HT1080 (cell line): ENCODE measurements at places on chromosomes 4 and X.

GRCh38 chrX:74291577-74291963 is 12.4 kb upstream of the ZCCHC13 start:
- DNase-seq, result peak; percentile 0

GRCh38 chr4:110543577-110543976 is 67.6 kb downstream of the ENPEP start:
- DNase-seq, result peak; percentile 8

DNA sequence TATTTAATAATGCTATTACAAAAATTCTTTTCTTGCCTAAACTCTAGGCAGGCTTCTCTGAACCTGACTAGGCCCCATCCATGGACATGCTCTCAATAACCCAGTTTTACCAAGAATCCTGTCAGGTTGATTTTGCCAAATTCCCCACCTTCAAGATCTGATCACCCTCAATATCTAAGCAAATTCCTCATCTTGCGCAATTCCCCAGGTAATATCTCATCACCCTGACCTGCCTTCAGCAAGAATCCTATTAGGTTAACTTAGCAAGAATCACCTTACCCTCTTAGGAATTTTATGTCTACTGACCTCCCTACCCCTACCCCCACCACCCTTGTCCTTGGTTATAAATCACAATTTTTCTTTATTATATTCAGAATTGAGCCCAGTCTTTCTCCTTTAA is 579.1 kb downstream of the C4orf33 start:
- no peak for DNase-seq

GRCh38 chrX:11351375-11352295 is 58.4 kb downstream of the AMELX start:
- peak; percentile 36 for DNase-seq

DNA sequence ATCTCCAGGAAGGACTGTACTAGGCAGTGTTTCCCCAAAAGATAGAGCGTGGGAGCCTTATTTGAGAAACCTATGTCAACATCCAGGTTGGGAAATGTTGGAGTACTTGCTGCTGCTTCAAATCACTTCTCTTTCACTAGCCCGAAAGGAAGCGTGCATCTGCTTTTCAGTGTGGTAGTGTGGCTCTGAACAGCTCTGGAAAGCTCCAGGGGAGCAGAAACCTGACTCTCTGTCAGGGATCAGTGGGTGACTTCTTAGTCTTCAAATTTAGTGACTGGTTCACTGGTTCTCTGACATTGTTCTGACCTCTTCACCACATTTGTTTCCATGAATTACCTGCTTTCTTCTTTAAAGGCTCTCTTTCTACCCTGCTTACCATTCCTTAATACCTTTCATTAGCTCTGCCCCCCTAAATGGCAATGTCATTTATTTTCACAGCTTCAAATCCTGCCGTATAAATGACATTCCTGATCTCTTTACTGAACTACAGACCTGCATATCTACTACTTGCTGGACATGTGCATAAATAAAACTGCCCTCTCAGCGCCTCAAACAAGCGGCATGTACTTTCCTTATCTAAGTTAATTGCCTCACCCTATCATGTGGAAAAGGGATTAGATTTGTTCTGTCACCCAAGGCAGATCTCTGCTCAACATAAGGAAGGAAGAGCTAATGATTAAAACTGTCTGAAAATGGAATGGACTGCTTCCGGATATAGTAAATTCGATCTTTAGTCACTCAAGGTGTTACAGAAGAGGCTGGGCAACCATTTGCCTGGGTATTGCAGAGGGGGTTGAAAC is 37.0 kb downstream of the DLG3 start:
- DNase-seq, result no peak

DNA sequence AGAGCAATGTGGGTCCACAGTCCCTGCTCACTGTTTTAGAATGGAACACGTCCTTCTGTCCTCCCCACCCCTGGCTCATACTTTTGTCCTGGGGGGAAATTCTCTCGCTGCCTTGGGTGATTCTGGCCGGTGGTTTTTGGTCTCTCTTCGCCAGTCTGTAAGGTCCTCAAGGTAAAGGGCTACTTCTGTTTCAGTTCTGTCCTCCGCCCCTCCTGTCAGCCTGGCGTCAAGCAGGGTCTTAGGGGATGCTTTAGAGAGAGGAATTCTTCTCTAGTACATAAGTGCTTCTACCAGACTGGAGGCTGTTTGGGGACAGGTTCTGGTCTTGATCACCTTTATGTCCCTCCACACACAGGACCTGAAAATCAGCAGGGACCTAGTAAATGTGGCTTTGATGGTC is 617 bp upstream of the MRFAP1L1 start:
- no peak for DNase-seq

DNA sequence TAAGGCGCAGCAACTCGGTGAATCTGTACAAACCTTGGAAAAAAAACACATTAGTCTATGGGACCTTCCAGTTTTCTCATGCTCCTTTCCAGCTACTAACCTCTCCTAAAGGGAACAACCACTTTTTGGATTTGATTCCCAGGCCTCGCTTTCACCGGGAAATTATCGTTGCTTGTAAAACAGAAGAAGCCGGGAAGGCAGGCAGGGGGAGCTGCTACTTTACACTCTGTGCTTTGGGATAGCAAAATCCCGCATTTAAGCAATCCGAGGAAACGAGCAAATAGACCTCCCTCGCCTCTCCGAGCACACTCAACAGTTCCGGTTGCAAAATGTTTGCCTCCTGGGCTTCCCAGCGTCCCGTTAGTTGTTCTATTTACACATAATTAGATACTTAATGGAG is 1.2 kb downstream of the CD38 start:
- DNase-seq, result no peak

- no peak for DNase-seq
These were observed 16.4 kb downstream of the CCKAR start for GRCh38 chr4:26473893-26474292.

- no peak for DNase-seq
These were observed 12.3 kb upstream of the UBA1 start for GRCh38 chrX:47181301-47181700.

- no peak for DNase-seq
These were observed 51.4 kb upstream of the GUCY1A1 start for GRCh38 chr4:155615081-155615887.

DNA sequence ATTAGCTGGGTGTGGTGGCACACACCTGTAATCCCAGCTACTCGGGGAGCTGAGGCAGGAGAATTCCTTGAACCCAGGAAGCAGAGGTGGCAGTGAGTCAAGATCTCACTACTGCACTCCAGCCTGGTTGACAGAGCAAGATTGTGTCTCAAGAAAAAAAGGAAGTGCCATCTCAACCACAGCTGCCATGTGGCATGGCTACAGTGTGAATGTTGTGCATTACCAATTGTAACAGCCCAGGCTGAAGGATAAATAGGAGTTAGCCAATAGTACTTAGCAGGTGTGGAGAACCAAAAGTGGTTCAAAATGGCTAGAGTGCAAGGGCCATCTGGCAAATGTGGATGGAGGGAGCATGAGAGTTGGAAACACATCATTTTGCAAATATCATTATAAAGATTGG is 28.9 kb downstream of the SLC25A5 start:
- DNase-seq, result no peak
